ENCODE measurements at places on chromosomes 4 and X.

DNA sequence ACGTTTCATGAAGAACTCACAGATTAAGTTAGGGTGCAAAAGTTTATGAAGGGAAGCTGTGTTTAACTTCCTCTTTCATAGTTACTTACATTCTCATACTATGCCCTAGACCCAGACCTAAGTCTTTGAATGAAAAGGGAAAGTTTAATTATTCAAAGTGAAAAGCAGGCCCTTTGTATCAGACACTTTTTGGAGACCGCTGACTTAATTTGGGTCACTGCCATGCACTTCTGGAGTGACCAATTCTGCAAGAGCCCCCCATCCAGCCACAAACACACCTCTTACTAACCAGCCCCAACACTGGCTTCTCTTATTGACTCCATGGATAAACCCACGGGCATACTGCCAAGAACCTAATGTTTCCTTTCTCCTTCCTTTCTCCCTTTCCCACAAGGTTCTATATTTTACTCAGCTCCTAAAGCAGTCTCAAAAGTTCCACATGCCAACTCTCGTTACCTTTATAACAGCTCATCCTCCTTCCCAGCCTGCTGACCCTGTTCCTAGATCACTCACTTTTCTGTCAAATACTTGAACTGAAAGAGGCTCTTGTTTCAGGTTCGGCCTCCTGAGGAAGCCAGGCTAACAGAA lies 34.5 kb downstream of the ABCE1 start:
- no peak for DNase-seq

DNA sequence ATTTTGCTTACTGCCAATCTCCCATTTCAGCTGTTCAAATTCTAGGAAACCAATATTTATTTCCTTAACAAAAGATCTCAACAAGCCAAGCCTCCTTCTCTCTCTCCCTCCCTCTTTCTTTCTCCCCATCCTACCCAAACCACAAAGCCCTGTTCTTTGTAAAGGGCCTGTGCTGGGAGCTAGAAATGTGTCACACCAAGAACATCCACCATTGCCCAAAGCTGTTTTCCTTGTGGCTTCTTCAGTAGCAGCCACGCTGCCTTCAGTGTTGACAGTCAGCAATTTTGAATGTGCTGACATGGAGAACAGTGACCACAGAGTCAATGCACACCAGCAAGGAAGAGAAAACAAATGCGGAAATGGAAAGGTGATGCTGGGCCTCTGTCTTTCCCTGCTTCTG lies 203.0 kb downstream of the MAML3 start:
- DNase-seq = no peak

GRCh38 chrX:7252013-7252610 lies 104.2 kb upstream of the PUDP start:
- DNase-seq = no peak

GRCh38 chr4:54914781-54915180 lies 210.6 kb downstream of the KDR start:
- no peak for DNase-seq

- no peak for DNase-seq
Measured at GRCh38 chr4:48914311-48914710, 7.7 kb upstream of the OCIAD2 start.

DNA sequence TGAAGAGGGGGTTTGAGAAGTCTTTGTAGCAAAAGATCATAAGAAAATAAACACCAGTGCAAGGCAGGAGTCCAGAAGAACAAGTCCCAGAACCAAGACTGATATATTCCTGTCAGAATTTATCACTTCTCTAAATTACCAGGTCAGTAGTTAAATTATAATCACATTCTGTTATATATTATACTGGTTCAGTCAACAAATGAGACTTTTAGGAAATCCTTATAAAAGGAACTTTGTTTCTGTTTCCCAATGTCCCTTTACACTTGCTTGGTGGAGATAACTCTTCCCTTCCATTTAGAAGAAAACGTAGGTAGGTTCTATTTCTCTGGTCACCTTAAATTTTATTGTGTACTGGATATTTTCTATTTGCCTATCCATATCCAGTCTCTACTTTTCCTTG lies 21.1 kb downstream of the GBA3 start:
- no peak for DNase-seq

DNA sequence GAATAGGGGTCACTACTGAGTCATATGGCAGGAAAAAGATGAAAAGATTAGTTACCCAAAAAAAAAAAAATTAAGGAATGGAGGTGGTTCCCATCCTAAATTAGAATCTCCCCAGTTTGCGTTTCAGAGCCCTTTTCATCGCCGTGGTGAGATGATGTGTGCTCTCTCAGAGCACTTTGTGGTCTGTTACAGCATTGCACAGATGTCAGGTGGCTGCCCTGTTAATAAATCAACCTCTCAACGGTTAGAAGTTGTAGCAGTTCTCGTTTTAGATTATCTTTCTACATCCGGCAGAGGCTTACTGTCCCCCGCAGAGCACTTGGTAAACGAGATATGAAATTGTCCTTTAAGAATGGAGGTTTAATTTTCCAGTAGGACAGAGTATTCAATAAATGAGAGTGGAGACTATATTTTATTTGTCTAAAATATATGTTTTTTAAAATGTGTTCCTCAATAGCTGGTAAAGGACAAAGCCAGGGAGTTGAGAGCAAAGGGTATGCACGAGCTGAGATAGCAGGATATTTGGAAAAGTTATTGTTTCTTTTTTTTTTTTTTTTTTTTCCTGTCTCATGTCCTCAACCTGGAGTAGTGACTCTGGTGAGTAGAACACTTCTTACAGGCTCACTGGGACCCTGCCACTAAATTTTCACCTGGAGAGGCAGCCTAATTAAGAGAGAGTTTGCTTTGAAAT lies 26.9 kb downstream of the AFF1 start:
- DNase-seq = no peak

GRCh38 chr4:82462415-82462831 lies 32.0 kb downstream of the ENOPH1 start:
- peak; percentile 72 for DNase-seq

- DNase-seq = no peak
Measured at GRCh38 chr4:25000639-25001038, 30.1 kb downstream of the LGI2 start.

GRCh38 chr4:158500054-158500453 lies 21.6 kb upstream of the RXFP1 start:
- DNase-seq = no peak

- no peak for DNase-seq
Measured at GRCh38 chr4:10733481-10734062, 49.0 kb upstream of the CLNK start.

DNA sequence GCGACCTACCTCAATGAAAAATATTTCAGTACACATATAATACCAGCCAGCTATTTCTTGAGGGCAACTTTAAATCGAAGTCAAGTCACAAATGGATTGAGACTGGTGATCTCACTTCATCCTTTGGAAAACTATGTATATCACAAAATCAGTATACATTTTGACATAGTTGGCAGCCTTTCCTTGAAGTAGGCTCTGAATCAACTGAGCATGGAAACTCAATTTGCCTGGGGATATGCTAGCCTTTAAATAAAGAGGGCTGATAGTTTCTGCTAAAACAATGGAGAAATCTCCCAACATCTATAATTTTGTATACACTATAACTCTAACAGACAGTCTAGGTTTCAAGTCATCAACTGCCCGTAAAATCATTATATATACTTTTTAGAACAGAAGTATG lies 282.8 kb upstream of the TENM3 start:
- no peak for DNase-seq

DNA sequence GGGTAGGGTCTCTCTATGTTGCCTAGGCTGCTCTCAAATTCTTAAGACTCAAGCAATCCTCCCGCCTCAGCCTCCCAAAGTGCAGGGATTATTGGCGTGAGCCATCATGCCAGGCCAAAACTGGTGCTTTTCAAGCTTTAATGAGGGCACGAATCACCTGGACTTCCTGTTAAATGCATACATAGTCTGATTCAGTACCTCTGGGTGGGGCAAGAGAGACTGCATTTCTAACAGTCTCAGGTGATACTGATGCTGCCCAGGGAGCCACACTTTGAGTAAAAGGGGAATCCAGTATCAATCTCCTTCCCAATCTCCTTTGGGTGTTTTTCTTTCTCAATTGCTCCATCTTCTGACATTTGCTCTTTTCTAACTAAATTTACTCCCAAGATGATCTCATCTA lies 96.5 kb downstream of the SH3RF1 start:
- DNase-seq = no peak

DNA sequence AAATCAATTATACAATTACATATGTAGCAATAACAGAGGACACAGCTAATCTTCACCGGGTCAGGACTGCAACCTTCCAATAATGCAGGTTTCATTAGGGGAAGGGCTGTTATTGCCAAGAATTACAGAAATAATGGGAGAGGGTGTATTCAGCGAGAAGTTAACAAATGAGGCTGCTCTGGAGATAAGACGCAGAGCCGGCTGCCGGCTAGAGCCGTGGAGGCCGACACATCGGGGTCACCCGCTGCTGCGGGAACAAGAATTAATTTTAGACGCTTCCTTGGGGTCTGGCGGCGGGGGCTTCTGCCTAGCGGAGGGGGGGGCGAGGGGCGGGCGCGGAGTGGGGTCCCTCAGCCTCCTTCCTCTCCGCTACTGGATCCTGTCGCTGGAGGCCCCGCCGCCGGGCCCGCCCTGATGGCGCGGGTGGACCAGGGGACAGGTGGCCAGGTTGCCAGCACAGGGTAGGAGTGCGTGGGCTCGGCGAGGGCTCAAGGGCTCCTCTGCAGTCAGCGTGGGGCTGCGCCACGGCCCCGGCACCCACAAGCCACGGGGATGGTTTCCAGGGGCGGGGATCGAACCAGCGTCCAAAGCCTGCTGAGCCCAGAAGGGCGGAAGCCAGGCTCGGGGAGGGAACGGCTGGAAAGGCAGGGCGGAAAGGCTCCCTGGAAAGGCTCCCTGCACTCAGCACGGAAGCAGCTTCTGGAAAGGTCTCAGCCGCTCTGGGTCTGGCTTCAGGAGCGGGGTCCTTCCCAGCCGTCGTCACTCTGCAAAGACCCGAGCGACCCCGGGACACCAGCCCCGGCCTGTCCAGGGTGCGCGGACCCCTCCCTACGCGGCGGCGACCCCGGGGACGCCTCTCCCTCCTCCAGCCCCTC lies 113.8 kb upstream of the NKX1-1 start:
- DNase-seq = no peak

DNA sequence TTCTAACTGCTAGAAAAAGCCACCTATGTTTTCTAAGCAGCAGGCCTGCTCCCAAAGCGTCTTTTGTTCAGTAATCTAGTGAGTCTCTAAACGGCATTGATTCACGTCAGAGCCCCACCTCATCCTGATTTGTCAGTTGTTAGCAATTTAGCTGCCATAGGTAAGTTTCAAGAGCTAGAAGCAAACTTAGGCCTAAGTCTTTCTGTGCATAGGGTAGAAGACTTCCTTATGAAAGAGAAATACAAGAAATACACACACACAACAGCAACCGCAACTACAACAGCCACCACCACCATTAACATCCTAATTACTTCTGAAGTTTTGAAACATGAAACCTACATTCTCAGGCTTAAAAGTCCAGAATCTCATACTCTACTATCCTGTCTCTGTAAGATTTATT lies 531.1 kb upstream of the SPANXN1 start:
- DNase-seq = no peak

DNA sequence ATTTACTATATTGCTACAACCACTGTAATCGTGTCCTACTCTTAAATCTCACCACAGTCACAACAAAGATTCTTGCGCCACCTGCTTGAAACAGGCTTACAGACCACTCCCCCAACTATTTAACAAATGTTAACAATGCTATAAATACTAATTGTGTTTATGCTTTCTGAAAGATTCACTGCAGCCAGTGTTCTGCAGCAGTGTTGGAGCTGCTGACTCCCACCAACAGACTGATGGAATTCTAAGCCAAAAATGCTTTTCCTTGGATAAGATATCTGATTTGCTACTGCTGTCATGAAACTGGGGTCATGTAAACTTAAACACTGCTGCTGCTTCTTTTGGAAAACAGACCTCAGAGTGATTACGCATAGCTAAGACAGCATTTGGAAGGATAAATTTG lies 244.2 kb upstream of the MAB21L2 start:
- no peak for DNase-seq

DNA sequence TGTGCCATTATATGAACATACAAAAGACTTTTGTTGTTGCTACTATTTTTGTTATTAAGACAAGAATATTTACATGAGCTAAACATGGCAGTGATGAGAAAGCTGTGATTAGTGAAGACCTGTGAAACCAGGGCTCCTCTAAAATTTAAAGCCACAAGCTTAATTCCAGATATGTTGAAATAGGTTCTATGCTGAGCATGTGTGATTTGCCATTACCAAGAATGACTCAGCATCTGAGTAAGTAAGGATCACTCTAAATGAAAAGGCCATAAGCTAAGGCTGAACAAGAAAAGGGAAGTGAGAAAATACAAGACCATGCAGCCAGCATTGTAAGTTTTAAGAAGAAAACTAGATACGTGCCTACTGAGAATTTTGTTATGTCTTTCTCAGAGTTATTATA lies 75.9 kb upstream of the CAMK2D start:
- no peak for DNase-seq
